ENCODE measurements at places on chromosomes 1 and 21.

DNA sequence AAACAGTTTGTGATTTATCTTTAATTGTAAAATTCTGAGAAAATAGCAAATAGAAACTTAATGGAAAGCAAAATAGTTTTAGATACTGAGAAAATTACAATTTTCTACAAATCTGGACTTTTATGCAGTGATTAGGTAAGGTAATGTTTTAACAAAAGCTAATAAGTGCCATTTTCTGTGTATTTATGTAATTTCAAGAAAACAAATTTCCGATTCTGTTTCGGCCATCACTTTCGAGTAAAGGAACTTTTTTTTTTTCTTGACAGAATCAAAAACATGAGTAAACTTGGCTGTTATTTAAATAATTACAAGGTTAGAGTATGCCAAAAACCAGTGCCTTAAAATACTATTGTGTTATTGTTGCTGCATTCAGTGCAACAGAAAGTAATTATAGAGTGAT, 280.4 kb upstream of the C1orf105 start:
- DNase-seq: no peak

GRCh38 chr1:193472430-193472829, 286.0 kb upstream of the B3GALT2 start:
- DNase-seq: no peak

DNA sequence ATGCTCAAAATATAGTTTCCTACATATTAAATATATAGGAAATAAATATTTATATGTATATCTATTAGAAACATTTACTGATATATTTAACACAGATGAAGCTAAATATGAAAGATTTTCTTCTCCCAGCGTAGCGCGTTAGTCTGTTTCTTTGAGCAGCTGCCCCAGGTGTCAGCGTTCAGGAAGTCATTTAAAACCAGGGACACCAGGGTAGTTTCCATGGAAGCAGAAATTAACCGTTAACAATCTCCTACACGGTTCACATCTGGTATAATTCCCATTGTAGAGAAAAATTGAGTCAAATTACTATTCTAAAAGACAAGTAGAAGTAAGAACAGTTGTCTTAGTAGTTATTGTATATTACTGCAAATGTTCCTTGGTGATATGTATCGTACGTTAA, 1443.7 kb downstream of the MRPL39 start:
- no peak for DNase-seq

DNA sequence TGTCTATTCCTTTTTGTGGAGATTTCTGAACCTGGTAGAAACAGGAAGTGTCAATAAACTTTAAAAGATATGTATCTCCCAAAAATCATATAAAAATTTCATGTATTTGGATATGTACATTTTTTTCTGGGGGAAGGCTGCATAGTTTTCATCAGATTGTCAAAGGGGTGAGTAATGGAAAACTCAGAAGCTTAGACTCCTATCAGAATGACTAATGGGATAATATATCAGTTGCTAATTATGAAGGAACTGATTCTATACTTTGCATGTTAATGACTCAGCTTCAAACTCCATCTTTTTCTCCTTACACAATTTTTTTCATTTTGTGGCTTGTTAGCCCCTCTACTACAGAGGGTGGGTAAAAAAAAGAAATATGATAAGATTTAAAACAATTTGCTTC, 55.9 kb downstream of the GON4L start:
- no peak for DNase-seq

GRCh38 chr1:191261111-191261510, 783.4 kb upstream of the BRINP3 start:
- DNase-seq: no peak

GRCh38 chr1:82697965-82698364, 897.2 kb downstream of the ADGRL2 start:
- DNase-seq: no peak

DNA sequence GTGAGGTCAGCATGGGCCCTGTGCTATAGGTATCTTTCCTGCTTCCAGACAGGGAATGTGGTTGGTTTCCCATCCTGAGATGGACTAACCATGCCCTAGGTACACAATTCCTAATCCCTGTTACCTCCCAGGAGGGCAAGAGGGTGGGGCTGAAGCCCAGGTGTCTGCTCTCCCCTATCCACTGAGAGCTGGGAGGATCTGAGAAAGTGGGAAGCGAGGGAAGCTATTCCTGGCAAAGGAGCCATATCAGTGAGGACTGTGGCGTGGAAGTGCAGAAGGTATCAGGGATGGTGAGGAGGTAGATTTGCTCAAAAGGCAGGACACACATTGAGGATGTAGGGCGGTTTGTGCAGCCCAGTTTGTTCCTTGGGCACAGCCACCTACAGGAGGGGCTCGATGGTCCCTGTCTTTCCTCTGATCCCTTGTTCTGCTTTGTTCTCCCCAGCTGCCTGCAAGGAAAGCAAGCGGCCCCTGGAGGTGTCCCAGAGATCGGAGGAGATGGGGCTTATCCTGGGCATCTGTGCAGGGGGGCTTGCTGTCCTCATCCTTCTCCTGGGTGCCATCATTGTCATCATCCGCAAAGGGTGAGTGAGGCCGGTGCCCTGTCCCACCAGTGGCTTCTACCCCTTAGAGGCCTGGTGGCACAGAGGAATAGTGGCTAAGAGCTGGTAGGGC, 48.1 kb downstream of the PTPRU start:
- DNase-seq: no peak

DNA sequence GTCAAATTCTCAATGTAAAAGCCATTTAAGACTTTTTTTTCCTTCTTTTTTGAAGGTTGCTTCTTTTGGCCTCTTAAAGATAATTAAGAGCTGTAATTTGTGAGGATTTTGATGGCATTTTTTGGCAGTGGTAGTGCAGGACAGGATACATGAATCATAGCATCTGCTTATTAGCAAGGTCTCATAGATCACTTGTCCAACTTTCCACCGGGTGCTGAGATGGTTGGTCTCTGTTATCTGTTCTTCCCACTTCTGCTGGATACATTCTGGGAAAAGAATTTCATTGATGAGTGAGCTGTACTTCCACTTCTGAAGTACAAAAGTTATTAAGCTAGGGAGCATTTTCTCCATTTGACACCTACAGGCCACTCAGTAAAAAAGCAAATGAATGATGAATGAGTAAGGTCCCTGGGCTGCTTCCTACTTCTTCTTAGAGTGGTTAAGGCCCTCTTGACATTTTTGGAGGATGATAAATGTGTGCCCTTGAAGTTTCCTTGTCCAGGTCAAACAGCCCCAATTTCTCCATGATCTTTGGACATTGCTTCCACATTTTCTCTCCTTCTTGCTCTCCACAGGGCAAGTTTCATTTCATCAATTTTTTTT, 100.6 kb downstream of the ROR1 start:
- no peak for DNase-seq

DNA sequence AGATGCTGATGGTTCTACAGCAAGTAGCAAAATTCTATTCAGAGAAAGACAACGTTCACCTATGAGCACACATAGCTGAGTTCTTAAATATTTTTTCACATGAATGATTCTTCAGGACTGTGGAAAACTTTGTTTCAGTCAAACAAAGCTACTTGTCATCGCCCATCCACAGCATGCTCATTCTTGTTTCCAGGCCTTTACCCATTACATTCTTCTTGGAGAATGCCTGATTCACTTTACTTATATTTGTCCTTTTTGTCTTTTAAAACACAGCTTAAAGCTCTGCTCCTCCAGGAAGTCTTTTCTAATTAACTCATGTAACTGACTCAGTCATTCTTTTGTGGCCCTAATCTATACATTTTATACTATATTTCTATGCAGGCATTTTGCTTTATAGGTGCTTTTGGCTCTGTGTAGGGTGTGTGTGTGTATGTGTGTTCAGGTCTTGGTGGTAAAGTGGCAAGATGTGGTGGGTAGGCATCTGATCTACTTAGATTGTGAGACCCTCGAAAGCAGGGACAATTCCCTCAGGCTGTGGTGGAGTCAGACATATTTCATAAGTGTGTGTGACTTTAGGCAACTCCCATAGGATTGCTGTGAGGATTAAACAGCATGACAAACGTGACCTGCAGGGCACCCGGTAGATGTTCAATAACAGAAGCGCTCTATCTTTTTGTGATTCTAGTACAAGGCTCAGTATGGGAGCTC, 11.8 kb upstream of the MARK1 start:
- DNase-seq: no peak

DNA sequence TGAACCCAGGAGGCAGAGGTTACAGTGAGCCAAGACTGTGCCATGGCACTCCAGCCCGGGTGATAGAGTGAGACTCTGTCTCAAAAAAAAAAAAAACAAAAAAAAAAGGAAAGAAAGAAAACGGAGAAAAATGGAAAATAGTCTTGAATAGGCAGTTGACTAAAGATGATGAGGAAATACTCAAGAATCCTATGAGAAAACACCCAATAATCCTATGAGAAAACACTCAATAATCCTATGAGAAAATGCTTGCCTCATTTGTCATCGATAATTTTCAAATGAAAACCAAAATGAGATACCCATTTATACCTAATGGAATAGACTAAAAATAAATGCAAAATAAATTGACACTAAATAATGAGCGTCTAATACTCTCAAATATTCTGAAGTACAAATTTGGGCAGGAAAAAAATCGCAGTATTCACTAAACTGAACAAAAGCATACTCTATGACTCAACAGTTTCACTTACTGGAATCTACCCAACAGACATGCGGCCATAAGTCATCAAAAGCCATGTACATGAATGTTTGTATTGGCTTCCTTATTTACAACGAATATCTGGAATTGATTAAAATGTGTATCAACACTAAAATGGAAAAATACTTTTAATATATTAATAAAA, 733.9 kb upstream of the CHRM3 start:
- DNase-seq: no peak

GRCh38 chr1:25615172-25615541, 1.4 kb upstream of the MAN1C1 start:
- DNase-seq: no peak

GRCh38 chr1:182050481-182051448, 10.7 kb downstream of the ZNF648 start:
- no peak for DNase-seq

DNA sequence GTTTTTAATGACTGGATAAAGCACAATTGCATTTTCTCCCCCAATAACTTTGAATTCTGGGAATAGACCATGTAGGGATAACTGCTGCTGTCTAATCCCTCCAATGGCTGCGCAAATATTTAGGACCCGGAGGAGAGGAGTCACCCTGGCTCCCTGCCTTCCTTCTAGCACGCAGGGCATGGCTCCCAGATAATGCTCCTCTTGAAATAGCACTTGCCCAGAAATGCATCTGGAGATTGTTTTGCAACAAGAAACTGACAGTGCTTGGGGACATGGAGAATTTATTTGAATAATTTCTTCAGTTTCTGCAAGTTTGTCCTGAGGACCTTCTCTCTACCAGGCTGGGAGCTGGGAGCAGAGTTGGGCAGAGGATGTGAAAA, 83.5 kb downstream of the MAN1C1 start:
- DNase-seq: no peak

DNA sequence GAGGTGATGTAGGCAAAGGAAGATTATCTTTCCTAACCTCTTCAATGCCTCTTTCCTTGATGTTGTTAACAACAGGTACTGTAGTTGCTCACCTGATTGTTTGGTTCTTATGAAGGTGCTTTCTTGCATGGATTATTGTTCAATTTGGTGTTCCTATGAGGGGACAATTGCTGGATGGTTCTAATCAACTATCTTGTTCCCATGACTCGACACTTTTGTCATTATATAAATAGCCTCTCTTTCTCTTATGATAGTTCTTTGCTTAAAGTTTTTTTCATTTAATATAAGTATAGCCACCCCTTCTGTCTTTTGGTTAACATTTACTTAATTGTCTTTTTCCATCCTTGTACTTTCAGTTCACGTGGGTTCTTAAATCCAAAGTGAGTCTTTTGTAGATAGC, 35.5 kb downstream of the OR10R2 start:
- DNase-seq: no peak

DNA sequence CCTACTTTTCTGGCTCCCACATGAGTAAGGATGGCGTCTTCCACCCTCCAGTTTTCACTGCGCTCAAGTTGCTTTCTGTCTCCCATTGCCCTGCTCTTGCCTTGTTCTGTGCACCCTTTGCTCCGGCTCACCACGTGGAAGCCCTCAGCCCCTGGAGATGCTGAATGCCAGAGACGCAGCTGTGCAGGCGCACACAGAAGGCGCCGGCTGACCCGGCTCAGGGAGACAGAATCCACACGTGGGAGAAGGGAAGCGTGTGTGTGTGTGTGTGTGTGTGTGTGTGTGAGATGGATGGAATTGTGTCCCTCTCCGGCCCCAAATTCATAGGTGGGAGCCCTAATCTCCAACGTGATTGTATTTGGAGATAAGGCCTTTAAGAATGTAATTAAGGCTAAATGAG, 118.2 kb upstream of the ERRFI1 start:
- no peak for DNase-seq

DNA sequence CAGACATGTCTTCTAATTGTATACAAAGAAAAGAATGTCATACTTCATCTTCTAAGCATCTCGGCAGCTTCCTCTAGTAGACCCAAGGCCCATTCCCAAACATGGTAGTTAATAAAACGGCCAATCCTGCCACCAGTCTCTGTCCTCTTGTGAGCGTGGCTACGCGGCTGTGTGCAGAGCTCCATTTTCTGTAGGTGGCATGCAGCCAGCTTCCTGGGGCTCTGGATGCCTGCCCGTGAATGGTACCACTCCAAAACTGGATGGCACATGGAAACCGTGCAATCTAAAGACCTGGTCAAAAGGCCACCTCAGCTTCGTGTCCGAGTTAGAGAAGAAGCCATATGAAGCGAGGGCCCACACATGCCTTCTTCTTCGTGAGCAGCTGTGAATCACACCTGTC, 110.7 kb downstream of the SIPA1L2 start:
- DNase-seq: no peak

DNA sequence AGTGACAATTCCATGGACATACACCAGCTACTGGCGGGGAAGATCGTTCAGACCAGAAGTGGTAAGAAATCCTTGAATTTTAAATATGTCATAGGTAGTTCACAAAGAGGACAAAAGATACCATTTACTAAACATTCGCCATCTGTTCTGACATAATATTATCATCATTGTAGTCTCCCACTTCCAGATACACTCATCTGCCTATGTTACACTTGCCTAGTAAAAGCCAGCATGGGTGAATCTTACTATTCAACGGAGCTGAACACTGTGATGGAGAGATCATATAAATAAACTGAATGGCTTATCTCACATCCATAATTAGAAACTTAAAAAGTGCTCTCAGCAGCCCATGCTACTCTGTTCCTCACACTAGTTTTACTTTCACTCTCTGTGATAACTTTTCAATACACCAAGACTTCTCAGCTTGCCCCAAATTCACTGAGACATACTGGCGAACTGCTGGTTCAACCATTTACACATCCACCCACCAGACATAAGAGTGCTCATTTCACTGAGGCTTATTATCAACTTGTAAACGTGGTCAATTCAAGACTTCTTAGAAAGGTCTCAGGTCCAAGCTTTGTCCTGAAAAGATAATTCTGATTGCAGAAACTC, 463 bp upstream of the PRRC2C start:
- no peak for DNase-seq

GRCh38 chr1:231684356-231685244, 58.0 kb downstream of the DISC1 start:
- no peak for DNase-seq

All from activated CD8-positive, alpha-beta memory T cell treated with anti-CD3 and anti-CD28 coated beads for 1 hour (primary cell).